ENCODE measurements at places on chromosomes 7 and 10.

- peak; percentile 44 for DNase-seq
Measured at GRCh38 chr10:97065128-97065527, 120.6 kb downstream of the SLIT1 start.

DNA sequence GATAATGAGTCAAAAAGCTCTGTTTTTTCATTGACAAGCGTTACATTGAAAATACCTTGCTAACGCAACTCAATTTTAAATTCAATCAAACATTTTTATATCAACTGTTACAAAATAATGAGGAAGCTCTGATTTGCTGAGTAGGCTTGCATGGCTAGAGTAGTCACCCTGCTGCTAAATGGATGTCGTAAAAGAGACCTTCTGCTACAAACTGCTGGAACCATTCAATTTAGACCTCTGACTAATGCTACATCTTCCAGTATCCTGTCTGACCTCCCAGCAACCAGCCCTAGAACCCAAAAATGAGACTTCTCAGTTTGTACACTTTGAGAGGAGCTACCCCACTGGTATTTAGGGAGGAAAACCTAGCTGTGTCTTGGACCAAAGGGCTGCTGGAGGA lies 84.0 kb upstream of the ELMO1 start:
- DNase-seq: no peak

DNA sequence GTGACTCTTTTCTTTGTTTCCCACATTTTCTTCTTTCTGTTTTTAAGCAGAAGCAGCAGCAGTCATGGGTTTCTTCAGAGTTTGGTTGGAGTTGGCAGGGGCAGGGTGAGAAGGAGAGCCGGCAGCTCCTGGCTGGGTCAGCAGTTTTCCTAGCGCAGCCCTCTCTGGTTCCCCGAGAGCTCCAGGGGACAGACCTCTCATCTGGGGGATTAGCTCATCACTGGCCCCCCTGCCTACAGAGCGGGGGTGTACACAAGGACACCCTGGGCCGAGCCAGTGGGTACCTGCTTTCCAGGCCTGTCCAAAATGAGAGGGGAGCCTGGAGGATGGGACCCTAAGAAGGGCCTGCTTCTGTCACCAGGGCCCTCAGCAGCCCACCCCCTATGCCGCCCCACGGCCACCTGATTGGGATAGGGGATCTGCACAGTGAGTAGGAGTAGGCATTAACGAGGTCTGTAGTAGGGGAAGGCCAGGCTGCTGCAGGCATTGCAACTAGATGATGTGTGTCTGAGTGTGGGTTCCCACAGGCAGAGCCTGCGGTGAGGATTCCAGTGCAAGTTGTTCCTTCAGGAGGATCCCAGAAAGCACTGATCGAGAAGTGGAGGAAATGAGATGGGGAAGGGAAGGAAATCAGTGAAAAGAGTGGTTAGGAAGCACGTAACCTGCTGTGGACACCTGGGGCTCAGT lies 122.9 kb upstream of the PPIF start:
- DNase-seq: no peak

DNA sequence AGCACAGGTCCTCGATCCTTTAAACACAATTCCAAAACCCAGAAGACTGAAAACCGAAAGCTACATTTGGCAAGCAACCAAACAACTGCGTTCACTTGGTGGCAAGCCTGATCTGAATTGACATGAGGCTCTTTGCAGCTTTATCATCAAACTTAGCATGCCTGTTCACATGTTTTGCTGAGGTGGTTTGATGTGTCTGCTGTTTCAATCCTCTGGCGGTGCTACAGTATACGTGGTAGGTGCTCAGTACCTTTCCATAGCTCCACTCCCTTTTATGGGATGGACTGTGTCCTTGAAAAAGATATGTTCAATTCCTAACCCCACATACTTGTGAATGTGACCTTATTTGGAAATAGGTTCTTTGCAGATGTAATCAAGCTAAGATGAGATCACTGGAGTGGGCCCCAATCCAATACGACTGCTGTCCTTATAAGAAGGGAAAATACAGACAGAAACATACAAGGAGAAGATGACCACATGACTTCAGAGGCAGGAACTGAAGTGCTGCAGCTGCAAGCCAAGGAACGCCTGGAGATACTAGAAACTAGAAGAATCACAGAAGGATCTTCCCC lies 33.4 kb downstream of the CCDC6 start:
- DNase-seq: no peak

- no peak for DNase-seq
Measured at GRCh38 chr10:123019941-123020703, 11.3 kb downstream of the ACADSB start.

DNA sequence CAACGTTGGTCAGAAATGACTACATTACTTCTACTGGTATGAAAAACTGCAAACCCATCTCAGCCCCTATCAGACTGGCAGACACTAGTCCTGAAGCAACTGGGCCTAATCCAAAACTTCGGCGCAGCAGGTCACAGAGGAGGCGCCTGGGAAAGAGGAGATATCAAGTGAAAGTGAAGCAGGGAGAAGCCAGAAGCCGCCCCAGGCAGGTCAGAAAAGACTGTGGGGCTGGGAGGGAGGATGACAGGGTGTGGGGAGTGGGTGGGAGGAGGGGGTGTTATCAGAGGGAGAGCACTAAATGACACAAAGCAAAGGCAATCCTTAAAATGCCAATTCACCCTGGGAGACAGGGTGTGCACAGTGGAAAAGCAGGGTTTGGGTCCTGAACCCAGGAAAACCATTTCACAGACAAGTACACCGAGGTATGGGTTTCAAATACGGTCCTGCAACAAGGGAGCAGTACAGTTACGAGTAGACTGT lies 731 bp downstream of the CHCHD3 start:
- DNase-seq: no peak

DNA sequence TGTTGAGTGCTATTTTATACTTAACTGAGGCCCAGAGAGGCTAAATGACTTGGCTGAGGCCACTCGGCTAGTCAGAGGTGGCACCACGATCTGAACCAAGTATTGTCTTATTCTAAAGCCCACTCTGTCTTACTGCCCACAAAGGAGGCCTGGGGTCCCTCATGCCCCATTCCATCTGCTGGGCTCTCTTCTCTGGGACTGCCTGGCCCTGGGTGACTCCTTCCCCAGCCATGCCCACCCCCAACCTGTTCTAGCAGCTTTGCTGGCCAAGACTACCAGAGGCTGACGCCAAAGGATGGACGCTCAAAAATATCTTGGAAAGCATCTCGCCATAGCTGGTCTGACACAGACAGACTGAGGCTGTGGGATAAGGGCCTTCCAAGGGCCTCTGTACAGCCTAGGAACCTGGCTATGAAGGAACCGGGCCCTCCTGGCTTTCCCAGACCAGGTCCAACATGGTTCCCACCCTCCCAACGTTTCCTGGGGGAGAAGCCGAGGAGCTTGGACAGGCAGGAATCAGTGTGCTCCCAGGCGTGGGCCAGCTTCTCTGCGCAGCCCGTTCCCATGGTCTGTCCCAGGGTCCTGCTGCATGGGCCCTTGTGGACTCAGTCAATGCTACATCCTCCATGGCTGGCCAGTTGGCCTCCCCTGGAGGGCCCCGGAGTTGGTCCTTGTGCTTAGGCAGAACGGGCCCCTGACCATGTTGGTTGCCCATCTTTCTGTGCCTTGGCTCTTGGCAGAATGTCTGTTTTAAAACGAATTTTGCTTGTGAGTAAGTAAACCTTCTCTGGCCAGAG lies 11.7 kb downstream of the HSPA12A start:
- DNase-seq: no peak

DNA sequence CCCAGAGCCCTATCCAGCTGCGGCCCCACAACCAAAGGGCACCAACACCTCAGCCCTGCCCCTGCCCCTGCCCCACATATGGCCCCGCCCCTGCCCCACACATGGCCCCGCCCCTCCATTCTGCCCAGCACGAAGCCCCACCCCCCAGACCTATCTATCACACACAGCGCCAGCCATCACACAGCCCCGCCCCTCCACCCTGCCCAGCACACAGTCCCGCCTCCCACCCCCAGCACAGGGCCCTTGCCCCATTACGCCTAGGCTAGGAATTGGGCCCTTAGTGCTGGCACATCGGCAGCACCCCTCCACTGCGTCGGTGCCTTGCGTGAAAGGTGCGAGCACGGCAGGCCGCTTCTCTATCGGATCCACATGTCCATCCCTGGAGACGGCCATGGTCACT lies 126.8 kb downstream of the MAD1L1 start:
- DNase-seq: no peak

DNA sequence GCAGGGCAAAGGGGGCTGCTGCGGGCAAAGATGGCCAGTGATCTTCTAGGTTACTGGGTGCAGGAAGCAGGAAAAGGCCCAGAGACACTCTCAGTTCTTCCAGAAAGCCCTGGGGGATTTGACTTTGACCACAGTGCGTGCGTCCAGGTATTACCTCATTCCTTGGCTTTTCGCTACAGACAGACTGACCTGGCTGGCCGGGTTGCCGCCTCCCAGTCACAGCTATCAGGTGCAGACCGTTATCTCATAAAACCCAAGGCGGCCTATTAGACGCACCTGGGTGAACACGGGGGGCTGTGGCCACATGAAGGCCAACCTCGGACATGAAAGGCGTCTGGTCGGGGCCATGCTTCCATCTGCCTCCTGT lies 80.3 kb downstream of the FOXL3 start:
- no peak for DNase-seq

DNA sequence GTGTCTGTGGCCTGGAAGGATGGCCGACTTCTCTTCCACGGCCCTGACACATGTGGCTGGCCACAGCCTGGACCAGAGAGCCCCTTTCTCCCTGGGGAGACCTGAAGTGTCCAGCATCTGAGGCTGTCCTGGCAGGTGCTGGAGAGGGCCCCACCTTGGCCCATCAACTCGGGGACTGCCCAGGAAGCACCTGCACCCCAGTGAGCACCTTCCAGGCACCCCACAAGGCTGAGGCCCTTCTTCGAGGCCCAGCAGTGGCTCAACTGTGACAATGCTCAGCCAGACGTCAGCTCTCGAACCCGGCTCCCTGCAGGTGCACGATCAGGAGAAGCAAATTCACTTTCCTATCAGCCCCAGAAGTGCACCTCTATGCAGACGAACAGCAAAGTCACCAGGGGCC lies 24.3 kb downstream of the RGS10 start:
- no peak for DNase-seq

DNA sequence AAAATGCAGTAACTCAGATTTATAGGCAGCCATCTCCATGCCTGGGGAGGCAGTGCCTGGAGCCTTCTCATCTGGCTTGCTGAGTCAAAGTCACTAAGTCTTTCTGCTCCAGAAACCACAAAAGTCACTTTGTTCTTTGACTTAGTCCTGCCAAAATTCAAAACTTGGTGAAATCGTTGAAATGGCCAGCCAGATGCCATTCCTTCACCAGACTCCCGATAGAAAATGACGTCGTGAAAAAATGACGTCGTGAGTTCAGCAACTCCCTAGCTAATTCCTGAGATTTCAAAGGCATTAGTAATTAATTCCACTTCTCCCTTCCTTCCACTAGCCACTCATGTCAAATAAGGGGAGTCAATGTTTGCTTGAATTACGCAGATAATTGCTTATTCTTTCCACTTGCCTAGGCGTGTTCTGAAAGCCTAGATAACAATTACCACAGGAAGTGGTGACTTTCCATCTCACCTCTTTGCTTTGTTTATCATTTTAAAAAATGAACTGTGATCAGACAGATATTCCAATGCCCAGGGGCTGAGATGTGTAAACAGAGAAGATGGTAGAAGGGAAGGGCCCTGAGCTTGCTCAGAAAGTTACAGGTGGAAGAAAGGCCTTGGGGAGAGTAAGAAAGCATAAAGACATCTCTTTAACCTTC lies 48.5 kb upstream of the OSBPL3 start:
- DNase-seq: peak; percentile 67

DNA sequence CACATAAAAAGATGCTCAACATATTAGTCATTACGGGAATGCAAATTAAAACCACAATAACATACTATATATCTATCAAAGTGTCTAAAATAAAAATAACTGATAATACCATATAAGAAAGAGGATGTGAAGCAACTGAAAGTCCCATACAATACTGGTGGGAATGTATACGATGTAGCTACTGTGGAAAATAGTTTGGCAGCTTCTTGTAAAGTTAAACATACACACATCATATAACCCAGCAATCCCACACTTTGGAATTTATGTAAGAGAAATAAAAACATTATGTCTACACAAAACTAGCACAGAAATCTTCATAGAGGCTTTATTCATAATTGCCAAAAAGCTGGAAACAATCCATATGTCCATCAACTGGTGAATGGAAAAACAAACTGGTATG lies 10.5 kb upstream of the COMMD3 start:
- no peak for DNase-seq

- DNase-seq: no peak
Measured at GRCh38 chr7:87784424-87784823, 91.7 kb downstream of the SLC25A40 start.

DNA sequence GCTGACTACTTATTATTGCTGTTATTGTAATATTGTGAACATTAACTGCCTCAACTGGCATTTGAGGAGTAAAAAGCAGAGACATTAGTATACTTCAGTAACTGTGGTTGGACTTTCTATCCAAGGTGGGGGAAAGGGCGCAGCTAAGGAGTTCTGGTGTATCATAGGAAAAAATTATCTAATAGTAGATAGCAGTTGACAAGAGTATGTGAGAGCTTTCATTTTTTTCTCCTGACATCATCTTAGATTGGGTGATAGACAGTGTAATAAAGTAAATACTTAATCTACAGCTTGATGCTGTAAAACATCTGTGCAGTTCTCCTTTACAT lies 68.9 kb downstream of the PHTF2 start:
- no peak for DNase-seq

DNA sequence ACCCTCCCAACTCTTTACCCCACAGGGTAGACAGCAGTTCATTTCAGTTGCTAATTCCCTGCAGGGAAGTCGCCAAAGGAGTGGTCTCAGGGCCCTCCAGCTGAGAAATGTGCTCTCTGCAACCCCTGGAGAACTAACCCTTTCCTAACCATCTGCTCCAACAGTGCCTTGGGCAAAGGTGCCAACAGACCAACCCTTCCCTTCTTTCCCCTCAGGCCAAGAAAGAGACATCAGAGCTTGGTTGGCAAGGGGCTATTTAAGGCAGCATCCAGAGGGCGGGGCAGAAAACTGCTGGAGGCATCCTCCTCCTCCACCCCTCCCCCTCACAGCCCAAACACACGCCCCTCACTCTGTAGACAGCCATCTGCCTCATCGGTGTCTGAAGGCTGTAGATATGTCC lies 1.7 kb downstream of the SORBS1 start:
- DNase-seq: no peak

GRCh38 chr7:106895246-106895864 lies 30.3 kb downstream of the PIK3CG start:
- DNase-seq: no peak

- DNase-seq: no peak
Measured at GRCh38 chr7:78099715-78100394, 301.3 kb downstream of the PHTF2 start.

- peak; percentile 91 for DNase-seq
Measured at GRCh38 chr7:22726907-22727713, at the start of gene IL6. Gene IL6, plus strand, starts transcription at chr7:22727200. Its CDS starts 63 bp downstream, at chr7:22727263.

GRCh38 chr10:133164816-133165555 lies 5.0 kb downstream of the KNDC1 start:
- DNase-seq: no peak

DNA sequence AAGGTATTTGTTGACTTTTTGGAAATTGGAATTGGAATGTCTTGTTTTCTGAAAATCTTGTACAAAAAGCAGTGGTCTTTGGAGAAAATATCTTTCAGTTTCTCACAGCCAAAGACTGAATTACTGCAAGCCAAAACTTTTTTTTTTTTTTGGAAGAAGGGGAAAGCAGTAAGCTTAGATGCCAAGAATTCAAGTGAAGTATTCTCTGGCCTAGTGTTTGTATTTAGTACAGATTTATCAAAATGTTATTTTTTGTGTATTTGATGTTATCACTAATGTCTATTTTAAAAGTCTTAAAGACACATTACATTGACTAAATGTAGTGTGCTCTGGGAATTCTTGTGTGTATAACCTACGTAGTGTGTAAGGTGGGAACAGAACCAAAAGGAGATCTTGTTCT lies 6.2 kb downstream of the TET1 start:
- DNase-seq: no peak

Data from urothelium cell line (cell line).